ENCODE measurements at places on chromosomes 7 and 10. TPM values are rescaled to one million over a fixed set of nuclear protein-coding genes. Genes with fewer than 3 reads are reported as not detected.

The FZD8 gene
- polyA plus RNA-seq = 0.05 TPM

The LLCFC1 gene
- polyA plus RNA-seq = not detected

The HMX3 gene
- not detected for polyA plus RNA-seq

The ANKRD7 gene
- not detected for polyA plus RNA-seq

The CCL24 gene
- not detected for polyA plus RNA-seq

The LIPK gene
- not detected for polyA plus RNA-seq

The TEX47 gene
- polyA plus RNA-seq = not detected

The CCDC7 gene
- 0.40 TPM for polyA plus RNA-seq

The EPHB6 gene
- not detected for polyA plus RNA-seq

The CHAT gene
- not detected for polyA plus RNA-seq

The CTAGE8 gene
- polyA plus RNA-seq = not detected

The ZNF248 gene
- 13.3 TPM for polyA plus RNA-seq

The C10orf95 gene
- polyA plus RNA-seq = 0.05 TPM

The PLXDC2 gene
- polyA plus RNA-seq = 2.8 TPM

The EBF3 gene
- not detected for polyA plus RNA-seq

The OR2A12 gene
- 0.18 TPM for polyA plus RNA-seq

The LIPM gene
- not detected for polyA plus RNA-seq

The GIMAP8 gene
- polyA plus RNA-seq = not detected

The CASTOR2 gene
- polyA plus RNA-seq = 7.5 TPM

The BHLHA15 gene
- polyA plus RNA-seq = 2.3 TPM

The ASIC3 gene
- polyA plus RNA-seq = 0.50 TPM

The PCLO gene
- polyA plus RNA-seq = 0.10 TPM

The CAV1 gene
- polyA plus RNA-seq = 0.40 TPM

The ABCC2 gene
- 497 TPM for polyA plus RNA-seq

The UBE2D4 gene
- 16.0 TPM for polyA plus RNA-seq

The UPK3B gene
- not detected for polyA plus RNA-seq

The UCN3 gene
- not detected for polyA plus RNA-seq

The SKIDA1 gene
- polyA plus RNA-seq = 0.73 TPM

The LRRN3 gene
- not detected for polyA plus RNA-seq

The ITIH5 gene
- polyA plus RNA-seq = 6.0 TPM

The NKX1-2 gene
- not detected for polyA plus RNA-seq

The SLC35G1 gene
- 2.1 TPM for polyA plus RNA-seq

The WEE2 gene
- polyA plus RNA-seq = not detected

The LRIT1 gene
- not detected for polyA plus RNA-seq

The TCAF2 gene
- polyA plus RNA-seq = 2.8 TPM

The HOXA2 gene
- 0.20 TPM for polyA plus RNA-seq

The CYP26C1 gene
- not detected for polyA plus RNA-seq

The FXYD4 gene
- polyA plus RNA-seq = not detected

The DPP6 gene
- polyA plus RNA-seq = not detected

The INSYN2A gene
- not detected for polyA plus RNA-seq

The STK31 gene
- not detected for polyA plus RNA-seq

The ZWINT gene
- 27.3 TPM for polyA plus RNA-seq

The DKK1 gene
- polyA plus RNA-seq = 123 TPM

The DGKB gene
- not detected for polyA plus RNA-seq

The STEAP1 gene
- 22.2 TPM for polyA plus RNA-seq

The ZNF25 gene
- 1.6 TPM for polyA plus RNA-seq

The AIFM2 gene
- polyA plus RNA-seq = 36.9 TPM

The GSTO2 gene
- polyA plus RNA-seq = 7.9 TPM

The CALML5 gene
- polyA plus RNA-seq = not detected

The C7orf25 gene
- polyA plus RNA-seq = 0.68 TPM

Data from HepG2 (cell line).